ENCODE measurements at places on chromosomes 1 and 21.

DNA sequence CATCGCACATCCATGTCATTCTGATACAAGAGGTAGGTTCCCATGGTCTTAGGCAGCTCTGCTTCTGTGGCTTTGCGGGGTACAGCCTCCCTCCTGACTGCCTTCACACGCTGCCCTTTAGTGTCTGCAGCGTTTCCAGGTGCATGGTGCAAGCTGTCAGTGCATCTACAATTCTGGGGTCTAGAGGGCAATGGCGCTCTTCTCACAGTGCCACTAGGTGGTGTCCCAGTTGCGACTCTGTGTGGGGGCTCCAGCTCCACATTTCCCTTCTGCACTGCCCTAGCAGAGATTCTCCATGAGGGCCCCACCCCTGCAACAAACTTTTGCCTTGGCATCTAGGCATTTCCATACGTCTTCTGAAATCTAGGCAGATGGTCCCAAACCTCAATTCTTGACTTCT lies 138.2 kb upstream of the BRINP3 start:
- DNase-seq, result no peak

- DNase-seq, result no peak
Observed at GRCh38 chr1:65164633-65165032, 16.6 kb downstream of the AK4 start.

DNA sequence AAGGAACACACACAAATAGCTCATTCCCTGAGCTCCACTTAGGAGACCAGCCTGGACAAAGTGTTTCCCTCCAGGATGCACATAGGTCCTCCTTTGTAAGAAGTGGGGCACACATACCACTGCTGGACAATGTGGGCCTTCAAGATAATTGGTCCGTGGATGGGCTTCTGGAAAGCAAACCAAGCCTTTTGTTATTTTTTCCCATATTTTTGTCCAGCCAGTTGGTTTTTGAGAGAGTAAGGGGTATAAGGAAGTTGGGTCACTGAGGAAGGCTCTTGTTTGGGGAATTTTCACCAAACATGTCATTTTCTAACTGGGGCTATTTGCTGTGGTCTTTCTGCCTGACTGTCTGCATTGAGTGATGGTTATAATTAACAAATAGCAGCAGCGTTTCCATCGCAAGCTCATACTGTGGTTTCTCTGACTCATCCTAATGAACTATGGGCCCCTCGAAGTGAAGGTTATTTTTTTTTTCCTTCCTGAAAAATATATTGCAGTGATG lies 306.3 kb upstream of the DUSP10 start:
- no peak for DNase-seq

DNA sequence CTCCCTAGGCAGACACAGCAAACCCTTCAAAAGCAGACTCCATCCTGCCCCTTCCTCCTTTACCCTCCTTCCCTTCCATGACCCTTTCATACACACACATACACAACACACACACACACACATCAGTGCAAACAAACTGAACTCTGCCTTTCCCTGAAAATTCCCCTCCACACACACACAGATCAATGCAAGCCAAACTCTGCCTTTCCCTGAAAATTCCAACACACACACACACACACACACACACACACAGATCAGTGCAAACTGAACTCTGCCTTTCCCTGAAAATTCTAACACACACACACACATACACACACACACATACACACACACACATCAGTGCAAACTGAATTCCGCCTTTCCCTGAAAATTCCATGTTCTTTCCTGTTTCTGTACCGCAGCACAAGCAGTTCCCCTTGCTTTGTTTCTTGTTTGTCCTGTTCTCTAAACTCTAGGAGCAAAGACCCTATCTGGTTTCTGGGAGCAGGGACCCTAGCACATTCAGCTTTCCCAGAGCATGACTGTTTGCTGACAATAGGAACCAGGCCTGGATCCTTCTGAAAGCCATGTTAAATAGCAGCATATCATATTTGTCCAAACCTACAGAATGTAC lies 91.0 kb downstream of the PTPN14 start:
- DNase-seq, result no peak
